ENCODE measurements at places on chromosomes 13 and 19.

DNA sequence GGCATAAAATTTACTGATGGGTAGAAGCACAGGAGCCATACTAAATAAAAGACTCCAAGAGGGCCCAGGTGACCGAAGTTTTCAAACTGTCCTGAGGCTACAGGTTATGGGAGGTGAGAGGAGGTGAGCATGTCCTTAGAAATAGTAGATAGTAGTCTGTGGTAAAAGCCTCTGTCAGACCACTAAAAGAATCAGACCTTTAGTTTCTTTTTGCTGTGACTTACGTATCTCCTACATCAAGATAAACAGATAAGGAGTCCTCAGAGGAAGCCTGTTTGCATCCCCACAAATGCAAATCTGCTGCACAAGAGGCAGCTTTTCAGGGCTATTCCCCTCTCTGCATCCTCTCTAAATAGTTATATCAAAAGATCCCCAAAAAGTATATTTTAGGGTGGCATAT is 711.6 kb upstream of the SLITRK6 start:
- no peak for DNase-seq

DNA sequence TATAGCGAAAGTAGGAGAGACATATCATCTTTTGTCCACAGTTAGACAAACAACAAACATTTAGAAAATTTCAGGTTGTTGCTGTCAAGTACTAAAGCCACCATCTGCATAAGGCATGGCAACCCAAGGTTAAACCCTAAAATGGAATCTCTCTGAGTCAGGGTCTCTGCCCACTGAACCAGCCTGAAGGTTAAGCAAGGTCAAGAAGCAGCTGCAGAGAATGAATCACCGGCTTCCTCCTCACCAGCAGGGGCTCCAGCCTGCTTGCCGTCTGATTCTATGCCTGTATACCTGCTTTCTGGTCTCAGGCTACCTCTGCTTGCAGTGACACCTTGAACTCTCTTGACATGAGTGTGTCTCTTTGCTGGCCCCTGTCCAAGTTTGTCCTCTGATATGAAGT is 726.2 kb upstream of the SGCG start:
- DNase-seq: no peak

GRCh38 chr19:41323430-41324125 is 13.6 kb downstream of the CCDC97 start:
- no peak for DNase-seq

DNA sequence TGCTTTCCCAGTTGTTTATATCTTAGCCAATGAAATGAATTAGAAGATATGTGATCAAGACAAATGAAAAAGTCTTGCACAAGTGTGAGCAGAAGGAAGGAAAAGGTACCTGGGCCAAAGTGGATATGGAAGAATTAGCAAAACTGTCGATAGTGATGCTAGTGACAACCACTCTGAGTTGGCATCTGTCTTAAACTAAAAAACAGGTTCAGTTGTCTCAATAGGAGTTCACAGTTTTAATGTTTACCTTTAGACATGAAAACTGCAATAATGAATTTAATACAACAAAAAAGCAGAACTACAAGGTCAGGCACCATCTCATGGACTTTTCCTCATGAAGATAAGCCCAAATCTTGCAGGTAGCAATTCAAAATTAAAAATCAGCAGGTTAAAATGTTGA is 688.5 kb downstream of the EFNB2 start:
- DNase-seq: no peak

GRCh38 chr13:24899601-24900000 is 135.6 kb downstream of the RNF17 start:
- DNase-seq: no peak

DNA sequence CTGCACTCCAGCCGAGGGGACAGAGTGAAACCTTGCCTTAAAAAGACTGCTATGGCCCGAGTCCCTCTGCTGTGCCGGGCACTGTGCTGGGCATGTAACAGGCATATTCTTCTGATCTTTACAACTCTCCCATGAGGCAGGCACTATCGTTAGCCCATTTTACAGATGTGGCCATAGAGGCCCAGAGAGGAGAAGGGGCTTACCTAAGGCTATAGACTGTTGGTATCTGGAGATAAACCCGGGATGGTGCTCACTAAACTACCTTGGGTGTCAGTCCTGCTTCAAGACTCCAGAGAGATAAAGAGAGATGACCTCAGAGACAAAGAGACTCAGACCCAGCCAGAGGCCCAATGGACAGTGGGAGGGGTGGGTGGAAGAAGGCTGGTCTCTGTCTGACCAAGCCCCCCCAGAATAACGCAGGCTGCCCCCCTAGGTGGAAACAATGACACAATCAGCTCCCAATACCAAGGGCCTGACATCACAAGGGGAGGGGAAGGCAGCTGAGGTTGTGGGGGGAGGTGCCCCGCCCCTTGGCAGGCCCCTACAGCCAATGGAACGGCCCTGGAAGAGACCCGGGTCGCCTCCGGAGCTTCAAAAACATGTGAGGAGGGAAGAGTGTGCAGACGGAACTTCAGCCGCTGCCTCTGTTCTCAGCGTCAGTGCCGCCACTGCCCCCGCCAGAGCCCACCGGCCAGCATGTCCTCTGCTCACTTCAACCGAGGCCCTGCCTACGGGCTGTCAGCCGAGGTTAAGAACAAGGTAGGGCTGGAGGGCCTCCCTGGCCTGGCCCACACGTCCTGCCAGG is at the start of gene CNN1:
CNN1 (plus strand) TSS at position 620 of the 805 bp plus-strand sequence; CDS start at position 697, 77 bp downstream.
- DNase-seq: no peak

- DNase-seq: no peak
Measured at GRCh38 chr13:109096101-109096500, 466.7 kb downstream of the MYO16 start.

GRCh38 chr13:73754727-73755292 is 379.4 kb downstream of the KLF12 start:
- DNase-seq: no peak

DNA sequence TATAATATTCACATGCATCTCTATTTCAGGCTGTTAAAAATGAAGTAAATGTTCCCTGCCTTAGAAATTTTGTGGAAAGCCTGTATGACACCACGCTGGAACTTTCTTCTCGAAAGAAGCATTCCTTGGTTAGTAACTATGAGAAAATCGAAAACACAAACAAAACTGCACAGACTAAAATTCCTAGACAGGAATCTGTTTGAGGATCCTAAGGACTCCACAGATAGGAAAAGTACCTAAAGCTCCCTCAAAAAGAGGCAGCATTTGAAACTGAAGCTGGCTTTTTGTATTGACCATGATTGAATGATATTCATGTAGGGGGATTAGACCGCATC is 103.4 kb downstream of the FRY start:
- no peak for DNase-seq

DNA sequence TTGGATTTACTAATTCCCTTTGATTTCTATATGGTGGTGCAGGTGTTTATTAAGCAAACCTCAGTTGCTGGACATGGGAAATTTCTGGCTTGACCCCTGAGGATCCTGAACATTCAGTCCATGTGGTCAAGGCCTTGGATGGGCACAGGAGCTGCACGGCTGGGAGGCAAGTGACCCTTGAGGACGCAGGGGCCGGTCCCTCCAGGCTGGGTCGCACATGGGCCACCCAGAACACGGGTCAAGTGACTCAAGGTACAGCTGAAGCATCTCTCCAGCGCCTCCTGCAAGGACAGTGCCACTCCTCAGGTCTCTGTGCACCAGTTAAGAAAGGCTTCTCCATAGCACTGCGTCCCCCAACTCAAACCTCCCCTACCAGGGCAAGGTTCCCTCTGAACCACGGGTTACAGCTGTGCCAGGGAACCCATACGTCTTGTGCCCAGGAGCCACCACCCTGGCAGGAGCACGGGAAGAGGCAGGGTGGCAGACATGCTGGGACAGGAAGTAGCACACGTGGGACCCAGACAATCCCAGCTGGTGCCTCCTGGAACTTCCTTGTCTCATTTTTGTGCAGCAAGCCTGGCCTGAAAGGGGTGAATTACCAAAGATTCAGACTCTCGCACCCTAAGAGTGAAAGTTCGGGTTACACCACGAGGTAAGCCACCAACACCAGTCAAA is 93.1 kb downstream of the SPACA7 start:
- DNase-seq: no peak

- peak; percentile 27 for DNase-seq
Measured at GRCh38 chr19:3665681-3666544, 34.4 kb downstream of the PIP5K1C start.

DNA sequence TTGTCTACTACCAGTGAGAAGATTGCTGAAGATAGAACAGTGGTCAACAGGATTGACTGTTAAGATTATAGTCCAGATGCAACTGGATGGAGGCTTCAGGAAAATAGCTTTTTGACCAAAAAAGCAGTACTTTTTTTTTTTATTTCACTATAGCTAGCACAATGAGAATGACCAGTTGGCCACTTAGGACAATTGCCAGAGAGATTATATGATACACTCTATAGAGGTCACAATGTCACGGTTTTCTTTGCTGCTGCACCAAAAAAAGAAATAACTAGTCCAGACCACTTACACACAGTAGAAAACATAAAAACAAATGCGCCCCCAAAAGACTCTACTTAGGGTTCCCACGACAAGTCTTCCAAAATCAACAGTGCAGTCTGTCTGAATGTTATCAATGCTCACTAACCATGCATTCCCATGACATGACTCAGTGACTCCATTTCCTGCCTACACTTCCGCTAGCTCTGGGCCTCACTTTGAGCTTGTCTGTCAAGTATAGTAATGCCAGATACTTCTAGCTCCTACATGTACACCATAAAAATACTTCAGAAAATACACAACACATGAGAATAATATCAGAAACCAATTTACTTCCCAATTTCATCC is 209.1 kb upstream of the STARD13 start:
- no peak for DNase-seq

DNA sequence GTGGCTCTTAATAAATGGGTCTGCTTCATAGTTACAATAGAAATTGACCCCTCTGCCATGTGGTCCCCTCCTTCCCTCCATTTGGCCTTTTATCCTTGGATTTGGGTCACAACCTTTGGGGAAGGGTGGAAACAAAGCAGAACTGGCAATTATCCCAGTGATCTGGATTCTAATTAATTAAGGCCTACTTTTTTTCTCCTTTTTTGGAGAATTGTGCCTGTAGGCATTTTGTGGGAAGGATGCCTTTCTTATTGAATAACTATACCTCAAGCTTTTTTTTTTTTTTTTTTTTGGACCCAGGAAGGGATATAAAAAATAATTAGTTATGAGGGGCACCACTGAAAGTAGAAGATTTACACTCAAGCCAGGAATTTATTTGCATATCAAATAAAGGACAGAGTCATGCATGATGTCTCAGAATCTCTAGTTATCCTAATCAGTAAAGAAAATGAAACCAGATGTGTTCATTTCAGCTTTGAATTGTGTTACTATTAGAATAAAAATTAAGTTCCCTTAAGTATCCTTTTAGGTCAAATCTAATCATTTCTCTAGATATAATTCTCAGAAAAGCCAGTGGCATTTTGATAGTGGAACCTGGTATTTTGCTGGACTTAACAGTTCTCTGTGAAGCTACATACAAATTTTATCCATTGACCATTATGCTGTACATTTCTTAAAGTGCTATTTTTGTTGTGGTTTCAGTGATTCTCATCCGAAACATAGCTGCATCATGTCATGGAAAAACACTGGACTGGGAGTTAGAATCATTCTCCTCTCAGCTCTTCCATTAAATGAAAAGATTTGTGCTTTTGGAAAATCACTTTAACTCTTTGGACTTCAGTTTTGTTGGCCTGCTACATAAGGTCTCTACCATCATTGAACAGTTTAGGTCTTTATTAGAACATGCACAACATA is 129.3 kb downstream of the KCNRG start:
- no peak for DNase-seq

All from stimulated activated CD4-positive, alpha-beta T cell treated with anti-CD3 and anti-CD28 coated beads, TNF-alpha, amount 100 ng/mL, for 1 hour (primary cell).